ENCODE measurements at places on chromosomes 7 and 10.

- DNase-seq = no peak
Measured at GRCh38 chr10:94066411-94066810, 72.7 kb downstream of the PLCE1 start.

DNA sequence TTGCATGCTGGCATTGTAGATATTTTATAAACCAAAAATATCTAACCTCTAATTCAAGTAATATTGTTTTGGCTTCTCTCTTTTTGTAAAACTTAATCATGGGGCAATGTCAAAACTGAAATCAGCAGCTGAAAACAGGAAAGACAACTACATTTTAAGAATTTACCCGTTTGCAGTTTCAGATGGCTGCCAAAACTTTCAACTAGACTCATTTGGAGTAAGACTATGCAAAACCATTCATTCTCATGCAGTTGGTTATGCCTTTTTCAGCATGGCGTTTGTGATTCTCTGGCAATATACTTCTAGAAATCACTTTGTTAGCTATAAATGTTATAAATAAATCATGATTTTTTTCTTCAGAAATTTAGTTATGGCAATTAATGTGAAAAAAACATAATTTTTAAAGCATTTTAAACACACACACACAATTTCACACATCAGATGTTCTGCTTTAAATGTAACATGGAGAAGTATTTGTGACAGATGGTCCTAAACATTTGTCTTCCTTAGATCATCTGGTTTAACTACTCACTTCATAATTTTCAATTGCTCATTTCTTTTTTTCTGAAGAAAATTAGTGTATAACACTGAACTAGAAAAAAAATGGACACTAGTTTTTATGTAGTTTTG lies 116.4 kb downstream of the ITGB8 start:
- no peak for DNase-seq

DNA sequence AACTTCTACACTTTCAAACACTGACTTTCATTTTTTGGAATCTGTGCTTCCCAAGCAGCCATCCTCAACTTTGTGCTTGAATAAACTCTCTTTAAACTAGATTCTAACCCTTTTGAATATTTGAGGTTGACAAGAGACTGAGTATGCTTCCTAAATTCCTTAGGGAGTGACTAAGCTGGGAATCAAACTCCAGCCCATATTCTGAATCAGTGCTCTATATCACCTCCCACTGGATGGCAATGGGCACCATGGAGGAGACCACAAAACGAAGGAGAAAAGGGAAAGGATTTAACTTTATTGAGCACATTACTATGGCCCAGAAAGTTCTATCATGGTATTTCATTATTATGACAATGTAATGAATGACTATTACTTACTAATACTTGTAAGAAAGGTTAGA lies 17.2 kb upstream of the SLC26A4 start:
- DNase-seq = no peak

- DNase-seq = peak; percentile 90
Measured at GRCh38 chr10:102229810-102230263, 3.7 kb downstream of the ELOVL3 start.

DNA sequence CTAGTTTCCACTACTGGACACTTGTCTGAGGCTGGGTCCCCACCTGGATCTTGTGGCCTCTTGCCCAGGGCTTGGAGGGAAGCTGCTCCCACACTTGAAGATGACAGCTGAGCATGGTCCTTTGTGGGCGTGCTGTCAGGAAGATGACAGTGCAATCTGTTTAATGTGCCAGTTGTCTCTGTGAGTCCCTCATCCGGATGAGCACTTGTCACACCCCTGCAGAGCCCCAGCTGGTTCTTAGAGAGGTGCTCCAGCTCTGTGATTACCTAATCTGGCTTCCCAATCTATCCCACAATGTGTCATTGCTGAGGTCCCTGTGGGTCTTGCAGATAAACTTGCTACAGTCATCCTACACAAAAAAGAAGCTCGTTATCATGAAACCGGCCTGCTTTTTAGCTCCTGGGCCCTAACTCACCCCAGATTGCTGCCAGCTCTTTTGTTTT lies 34.8 kb upstream of the CCSER2 start:
- DNase-seq = no peak

DNA sequence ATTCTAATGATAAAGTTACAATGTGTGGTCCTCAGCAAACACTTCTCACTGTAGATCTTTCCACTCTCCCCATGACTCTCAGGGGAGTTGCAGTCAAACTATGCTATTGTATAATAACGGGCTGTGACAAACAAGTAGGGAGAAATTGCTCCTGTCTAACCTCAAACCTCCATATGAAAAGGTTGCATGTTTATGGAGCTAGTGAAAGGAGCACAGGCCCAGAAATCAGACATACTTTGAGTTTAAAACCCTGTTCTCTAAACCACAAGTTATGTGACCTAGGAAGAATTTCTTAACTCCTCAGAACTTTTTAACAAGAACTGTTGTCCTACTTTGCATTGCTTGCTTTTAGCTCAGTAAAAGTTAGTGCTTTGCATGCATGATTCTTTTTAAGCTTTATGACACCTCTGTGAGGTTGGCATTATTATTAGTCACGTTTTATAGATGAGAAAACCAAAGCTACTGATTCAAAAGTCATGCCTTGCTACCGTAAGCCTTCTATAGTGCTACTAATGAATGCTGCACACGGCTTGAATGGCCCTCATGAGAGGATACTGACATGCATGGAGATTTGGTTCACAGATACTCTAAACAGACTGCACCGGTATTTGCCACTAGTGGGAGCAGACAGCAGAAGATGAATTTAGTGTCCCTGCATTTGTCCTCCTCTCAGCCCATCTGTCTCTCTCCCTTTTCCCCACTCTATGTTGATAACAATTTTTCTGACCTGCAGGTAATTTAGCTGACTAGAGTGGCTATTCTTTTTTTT lies 129.5 kb upstream of the PCGF5 start:
- DNase-seq = peak; percentile 15

DNA sequence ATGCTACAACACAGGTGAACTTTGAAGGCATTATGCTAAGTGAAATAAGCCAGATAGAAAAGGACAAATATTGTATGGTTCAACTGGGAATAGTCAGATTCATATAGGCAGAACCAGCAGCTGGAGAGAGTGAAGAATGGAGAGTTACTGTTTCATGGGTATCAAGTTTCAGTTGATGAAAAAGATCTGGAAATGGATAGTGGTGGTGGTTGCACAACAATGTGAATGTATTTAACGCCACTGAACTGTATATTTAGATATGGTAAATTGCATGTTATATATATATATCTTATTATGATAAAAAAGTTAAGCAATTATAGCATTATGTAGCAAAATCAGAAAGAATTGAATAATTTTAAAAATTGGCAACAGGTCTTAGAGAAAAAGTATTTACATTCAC lies 3.9 kb downstream of the LMBR1 start:
- DNase-seq = no peak

DNA sequence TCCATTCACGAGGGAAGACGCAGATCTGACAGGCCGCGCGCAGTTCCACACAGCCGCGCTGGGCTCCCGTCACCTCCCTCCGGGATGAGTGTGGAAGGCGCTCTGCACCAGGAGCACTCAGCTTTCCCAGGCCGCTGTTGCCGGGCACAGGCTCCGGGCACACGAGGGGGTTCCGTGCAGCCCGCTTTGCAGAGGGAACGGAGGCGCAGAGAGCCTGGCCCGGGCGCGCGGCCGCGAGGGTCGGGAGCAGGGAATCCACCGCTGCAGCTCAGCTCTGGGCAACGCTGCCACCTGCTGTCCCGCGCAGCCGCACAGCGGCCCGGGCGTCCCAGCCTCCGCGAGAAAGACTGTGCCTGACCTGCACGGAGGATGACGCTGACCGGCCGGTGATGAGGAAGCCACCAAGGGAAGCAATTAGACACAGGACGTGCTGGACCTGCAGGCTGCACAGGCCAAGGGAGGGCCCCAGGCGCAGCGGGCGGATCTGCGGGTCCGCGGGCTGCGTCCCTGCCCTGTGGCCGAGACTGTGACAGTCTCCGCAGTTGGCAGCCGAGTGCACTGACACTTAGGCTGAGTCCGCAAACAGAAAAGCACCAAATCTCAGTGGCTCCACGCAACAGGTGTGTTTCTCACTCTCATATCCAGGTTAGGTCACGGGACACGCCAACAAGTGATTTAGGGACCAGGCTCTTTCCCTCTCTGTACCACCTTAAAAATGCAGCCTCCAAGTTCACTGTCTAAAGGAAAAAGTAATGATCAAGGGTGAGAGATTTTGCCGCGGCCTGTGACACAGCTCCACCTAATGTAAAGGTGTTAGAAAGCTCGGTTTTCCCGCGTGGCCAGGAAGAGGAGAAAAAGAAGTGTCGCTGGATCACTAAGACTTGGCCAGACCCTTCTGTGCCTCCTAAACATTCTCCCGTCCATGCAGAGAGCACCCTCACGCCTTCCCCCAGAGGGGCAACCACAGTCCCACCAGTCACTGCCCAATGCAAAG lies 94.5 kb downstream of the SEC61G start:
- DNase-seq = peak; percentile 3

- DNase-seq = peak; percentile 14
Measured at GRCh38 chr7:90262438-90262837, 17.5 kb downstream of the CFAP69 start.

- DNase-seq = no peak
Measured at GRCh38 chr10:30980951-30981616, 50.6 kb downstream of the ZNF438 start.

DNA sequence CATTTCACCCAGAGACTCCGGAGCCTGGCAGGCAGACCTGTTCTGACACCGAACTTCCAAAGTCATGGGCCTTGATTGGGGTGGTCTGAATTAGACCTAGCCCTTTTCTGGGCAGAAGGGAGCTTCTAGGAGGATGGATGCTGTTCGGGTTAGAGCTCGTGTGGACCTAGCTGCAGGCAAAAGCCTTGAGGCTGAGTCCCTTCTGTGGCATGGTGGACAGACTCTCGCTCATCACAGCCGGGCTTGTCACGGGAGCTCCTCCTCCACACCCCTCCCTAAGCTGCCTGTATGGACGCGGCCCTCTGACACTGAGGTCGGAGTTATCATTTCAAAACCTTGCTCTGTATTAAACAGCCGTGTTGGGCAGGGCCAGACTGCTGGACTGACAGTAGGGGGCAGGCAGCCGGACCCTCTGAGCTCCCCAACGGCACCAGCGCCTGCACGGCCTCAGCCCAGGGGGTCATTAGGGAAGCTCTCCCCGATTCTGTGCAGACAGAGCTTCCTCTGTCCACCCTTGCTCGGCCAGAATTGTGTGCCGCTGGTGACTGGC lies 2.2 kb downstream of the IRF5 start:
- no peak for DNase-seq

DNA sequence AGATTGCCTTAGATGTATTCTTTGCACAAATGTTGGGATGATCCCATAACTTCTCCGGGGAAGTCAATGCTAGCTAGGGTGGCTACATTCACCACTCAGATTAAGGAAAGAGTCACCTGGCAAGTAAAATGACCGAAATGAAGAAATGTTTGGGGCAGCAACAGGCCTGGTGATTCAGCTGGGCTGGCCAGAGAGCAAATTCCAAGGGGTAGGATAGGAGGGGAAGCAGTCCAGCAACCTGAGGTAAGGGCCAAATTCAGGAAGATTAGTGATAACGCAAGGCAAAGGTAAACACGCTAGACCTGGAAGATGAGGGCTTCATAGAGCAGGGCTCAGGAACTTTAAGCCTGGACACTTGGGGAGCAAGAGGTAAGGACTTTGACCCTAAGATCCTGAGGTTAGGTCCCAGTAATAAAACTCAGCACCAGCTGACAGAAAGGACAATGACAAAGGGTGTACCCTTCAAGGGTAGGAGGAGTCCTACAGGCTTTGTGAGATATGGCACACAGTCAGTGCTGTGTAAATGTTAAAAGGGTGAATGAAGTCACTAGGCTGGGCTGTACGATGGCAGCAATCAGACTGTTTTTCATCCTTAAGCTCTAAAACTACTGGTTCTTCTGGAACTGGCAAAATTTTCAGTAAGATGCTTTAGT lies 22.7 kb upstream of the SMNDC1 start:
- DNase-seq = no peak

GRCh38 chr10:102741726-102742237 lies 2.0 kb upstream of the WBP1L start:
- no peak for DNase-seq

DNA sequence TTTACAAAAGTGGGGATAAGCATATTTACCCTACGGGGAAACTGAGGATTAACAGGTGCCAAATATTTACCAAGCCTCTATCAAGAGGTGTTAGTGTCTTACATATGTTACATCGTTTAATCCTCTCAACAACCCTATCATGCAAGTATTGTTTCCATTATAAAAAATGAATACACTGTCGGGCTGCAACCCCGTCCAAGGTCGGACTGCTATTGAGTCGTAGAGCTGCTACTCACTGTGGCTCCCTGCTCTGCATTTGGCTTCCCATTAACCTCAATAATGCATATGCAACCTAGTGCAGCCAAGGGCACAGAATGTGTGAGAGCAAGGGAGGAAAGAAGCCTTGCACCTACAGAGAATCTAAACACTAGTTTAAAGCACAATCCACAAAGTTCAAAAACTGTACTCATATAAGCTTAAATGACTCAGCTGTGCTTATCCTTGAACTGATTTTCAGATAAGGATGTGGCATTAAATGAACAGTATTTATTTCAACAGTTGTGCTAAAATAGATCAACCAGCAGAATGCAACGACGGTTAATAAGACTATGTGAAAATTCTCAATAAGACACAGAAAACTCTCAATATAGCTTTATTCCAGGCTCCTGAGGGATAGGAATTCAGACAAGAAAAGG lies 49.9 kb downstream of the UBE2H start:
- DNase-seq = no peak

- DNase-seq = no peak
Measured at GRCh38 chr7:87797395-87797794, 78.8 kb downstream of the SLC25A40 start.

- no peak for DNase-seq
Measured at GRCh38 chr7:154804449-154804848, 198.5 kb downstream of the PAXIP1 start.

- no peak for DNase-seq
Measured at GRCh38 chr10:29603223-29603896, 31.4 kb downstream of the SVIL start.

GRCh38 chr7:95180-95862 lies 97.0 kb upstream of the FAM20C start:
- no peak for DNase-seq

DNA sequence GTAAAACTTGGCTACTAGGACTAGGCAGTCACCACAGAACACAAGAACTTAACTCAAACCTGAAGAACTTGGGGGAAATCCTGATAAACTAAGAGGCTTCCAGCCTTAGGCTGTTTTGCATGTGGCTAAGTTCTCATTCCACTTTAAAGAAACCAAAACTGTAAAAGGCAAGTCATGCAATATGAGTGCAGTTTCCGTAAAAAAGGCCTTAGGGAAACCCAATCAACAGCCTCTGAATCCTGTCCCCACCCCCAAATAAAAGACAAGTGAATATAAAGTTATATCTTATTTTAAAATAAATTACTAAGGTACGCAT lies 95.1 kb downstream of the USP6NL start:
- peak; percentile 62 for DNase-seq

DNA sequence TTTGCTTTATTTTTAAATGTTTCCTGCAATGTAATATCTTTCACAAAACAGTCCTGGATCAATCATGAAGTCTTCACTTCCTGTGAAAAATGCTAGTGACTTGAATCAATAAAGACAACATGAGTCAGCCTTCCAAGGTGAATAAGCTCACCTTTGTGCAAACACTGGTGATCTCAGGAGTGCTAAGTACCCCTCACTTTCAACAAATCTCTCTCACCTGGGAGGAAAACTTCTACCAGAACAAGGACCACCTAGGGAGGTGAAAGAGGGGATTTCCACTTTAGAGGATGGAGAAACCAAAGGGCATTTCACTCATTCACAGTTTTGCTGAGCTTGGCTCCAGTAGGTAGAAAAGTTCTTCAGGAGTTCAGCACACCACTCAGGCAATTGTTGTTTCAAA lies 64.8 kb downstream of the CALD1 start:
- DNase-seq = no peak
